Kidney capillary endothelial cell (primary cell): ENCODE measurements at places on chromosomes 1 and 21.

DNA sequence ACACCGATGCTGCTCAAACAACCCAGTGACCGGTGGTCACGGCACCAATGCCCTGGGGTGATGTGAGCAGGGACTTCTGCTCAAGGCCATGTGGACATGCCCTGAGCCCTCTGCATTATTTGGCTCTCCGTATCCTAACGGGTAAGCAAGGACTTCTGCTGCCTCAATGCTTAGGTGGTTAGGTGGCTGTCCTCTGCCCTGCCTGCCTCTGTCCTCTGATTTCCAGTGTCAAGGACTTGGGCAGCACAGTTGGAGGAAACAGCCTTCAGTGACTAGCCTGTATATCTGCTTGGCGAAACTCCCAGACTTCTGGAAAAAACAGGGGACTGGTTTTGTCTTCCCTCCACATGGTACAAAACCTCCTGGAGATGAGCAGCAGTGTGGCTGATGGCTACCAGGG lies 34.5 kb downstream of the DNAJC11 start:
- DNase-seq = no peak

DNA sequence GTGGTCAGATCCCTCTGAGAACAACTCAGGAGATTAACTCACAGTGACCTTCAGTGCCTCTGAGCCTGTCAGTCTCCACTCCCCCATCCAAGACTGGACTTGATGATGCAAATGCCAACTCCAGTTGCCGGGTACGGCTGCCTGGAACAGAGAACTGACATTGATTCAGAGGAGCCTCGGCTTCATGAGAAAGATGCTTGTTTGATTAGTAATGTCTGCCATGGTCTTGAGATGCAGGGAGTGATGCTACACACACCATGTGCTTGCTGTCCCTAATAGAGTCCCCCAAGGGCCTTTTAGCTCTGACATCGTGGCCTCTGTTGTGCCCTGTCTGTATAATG lies 51.8 kb upstream of the LRP8 start:
- DNase-seq = no peak

DNA sequence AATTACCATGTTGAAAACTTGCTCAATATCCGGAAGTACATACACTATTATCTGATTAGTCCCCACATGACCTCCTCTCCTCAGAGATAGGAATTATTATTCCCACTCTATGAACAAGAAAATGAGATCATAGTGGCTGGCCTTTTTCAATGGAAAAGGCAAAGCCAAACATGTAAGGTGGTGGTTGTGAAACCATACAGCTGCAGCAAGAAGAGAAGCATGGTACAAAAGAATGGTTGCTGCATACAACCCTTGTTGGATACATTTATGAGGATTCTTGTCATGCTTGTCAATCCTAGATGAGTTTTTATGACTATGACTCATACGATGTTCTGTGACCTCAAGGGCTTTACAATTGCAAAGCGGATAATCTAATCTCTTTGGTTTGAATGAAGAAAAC lies 514.7 kb downstream of the PLPP3 start:
- no peak for DNase-seq

DNA sequence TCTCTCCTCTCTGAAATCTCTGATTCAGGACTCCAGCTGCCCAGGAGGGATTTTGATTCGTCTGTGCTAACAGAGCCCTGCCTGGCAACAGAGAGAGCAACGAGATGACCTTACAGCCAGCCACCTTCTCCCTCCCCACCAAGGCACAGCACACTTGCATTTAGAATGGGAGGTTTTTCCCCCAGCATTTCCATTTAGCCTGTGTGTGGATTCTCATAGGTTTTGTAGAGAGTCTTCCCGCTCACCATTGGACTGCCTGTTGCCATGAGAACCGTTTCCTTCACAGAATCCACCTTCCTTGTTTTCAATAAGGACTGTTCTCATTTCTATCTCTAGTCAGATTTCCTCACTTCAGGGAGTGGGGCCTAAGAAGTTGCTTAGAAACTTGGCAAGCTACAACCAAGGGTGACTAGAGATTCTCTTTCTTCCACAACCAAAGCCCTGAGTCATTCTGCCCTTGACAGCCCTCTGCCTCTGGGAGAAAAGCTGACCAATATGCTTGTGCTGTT lies 5.8 kb upstream of the IKBKE start:
- DNase-seq = peak; percentile 51

DNA sequence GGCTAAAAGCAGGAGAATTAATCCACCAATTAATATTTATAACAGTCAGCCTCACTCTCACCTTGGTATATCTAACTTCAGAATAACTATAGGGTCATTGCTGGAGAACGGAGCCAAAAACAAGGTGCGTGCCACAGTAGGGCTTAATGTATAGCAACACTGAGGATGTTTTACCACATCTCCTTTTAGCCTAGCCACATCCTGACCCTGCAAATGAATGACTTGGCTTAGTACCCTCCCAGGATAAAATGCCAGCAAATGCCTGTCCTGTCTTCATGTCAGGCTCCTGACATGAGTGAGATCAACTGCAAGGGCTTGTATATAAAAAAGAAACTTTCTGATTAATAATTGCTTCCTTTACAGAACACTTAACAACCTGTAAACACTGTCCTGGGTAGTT lies 2.7 kb upstream of the CDC42BPA start:
- no peak for DNase-seq

- DNase-seq = no peak
Measured at GRCh38 chr21:44332383-44332782, 6.8 kb downstream of the CFAP410 start.

DNA sequence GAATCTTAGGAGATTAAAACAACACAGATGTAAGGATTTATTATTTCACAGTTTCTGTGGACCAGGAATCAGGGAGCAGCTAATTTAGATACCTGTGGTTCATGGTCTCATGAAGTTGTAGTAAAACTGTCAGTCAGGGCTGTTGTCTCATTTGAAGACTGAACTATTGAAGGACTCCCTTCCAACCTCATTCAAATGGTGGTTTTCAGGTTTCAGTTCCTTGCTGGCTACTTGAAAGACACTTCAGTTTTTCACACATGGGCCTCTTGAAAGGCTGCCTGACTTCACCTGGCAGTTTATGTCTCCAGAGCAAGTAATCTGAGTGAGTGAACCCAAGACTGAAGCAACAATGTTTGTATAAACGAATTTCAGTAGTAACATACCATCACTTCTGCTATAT lies 915.9 kb downstream of the PLA2G4A start:
- no peak for DNase-seq

DNA sequence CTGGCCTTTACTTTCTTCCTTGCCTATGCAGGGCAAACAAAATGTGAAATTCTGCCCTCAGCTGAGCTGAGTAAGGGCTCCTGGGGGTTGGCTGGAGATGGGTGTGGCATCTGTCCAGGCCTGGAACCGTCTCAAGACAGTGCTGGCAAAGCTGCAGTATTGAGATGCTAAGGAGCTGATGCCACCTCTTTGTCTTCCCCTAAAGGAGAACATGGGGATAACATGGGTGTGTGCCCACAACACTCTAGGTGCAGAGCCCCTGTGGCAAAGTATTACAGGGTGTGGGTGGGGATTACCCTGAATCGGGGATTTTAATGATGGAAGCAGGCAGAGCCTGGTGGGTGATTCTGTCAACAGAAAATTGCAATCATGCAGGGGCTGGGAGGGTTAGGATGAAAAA lies 2.5 kb upstream of the ST3GAL3 start:
- DNase-seq = no peak

GRCh38 chr1:204410688-204411450 lies 748 bp downstream of the PPP1R15B start:
- no peak for DNase-seq

GRCh38 chr1:47434051-47434842 lies 3.6 kb upstream of the FOXD2 start:
- no peak for DNase-seq

DNA sequence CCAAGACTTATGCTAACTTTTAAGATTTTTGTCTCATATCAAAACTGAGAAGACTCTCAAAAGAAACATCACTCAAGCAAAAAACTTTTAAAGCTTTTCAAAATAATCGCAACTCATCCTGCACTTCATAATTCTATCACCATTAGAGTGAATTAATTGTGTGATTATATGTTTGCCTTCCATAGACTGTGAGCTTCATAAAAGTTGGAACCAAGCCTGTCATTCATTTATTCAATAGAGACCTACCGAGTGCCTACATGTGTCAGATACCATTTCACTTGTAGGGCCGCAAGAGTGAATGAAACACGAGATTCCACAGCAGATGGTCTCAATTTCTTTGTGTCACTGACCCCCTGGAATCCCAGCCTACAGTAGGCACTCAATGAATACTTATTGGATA lies 106.4 kb downstream of the RHOU start:
- DNase-seq = no peak

GRCh38 chr21:33810766-33811165 lies 104.8 kb downstream of the ATP5PO start:
- no peak for DNase-seq

DNA sequence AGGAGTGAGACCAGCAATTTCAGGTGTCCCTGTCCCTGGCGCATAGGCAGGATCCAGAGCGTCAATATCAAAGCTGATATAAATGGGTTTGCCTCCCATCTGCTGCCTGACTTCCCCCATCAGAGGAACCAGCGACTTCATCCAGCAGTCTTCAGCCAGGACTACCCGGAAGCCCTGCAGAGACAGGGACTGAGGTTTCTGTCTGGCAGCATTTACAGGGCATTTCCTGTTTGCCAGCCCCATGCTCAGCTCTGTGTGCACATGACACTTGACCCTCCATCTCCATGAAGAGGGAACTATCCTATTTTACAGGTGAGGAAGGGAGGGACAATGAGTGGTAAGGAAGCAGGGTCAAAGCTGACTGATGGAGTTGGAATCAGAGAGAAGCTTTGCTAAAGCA lies 7.2 kb downstream of the AGMAT start:
- DNase-seq = peak; percentile 32

DNA sequence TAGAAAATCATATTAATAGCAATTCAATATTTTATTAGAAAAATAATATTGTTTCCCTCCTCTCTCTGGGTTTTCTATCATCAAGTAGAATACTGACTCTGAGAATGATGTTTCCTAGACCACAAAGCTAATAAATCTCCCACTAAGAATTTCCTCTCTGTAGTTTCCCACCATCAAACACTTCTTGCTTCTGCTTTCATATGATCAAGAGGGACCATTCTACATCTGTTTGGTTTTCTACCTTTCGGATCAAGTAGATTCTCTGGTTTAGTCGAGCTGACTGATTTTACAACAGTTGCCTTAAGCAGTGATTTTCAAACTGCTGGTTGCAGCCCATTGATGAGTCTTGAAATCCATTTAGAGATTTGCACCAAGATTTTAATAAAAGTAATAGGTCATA lies 240.2 kb upstream of the PTBP2 start:
- DNase-seq = no peak

DNA sequence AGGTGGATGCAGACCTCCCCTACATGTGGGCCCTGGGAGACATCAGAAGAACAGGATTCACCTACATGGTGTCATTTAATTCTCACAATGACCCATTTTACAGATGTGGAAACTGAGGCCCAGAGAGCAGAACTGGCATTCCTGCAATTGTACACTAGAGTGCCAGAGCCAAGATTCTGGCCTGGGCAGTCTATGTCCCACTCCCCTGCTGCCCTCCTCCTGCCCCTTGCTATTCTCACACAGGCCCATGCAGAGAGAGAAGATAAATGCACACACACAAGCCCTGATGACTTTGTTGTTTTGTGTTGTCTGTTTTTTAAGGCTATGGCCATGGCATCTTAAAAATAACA lies 64.2 kb downstream of the EPHB2 start:
- DNase-seq = no peak

- DNase-seq = no peak
Measured at GRCh38 chr1:169089776-169090175, 16.7 kb upstream of the ATP1B1 start.

DNA sequence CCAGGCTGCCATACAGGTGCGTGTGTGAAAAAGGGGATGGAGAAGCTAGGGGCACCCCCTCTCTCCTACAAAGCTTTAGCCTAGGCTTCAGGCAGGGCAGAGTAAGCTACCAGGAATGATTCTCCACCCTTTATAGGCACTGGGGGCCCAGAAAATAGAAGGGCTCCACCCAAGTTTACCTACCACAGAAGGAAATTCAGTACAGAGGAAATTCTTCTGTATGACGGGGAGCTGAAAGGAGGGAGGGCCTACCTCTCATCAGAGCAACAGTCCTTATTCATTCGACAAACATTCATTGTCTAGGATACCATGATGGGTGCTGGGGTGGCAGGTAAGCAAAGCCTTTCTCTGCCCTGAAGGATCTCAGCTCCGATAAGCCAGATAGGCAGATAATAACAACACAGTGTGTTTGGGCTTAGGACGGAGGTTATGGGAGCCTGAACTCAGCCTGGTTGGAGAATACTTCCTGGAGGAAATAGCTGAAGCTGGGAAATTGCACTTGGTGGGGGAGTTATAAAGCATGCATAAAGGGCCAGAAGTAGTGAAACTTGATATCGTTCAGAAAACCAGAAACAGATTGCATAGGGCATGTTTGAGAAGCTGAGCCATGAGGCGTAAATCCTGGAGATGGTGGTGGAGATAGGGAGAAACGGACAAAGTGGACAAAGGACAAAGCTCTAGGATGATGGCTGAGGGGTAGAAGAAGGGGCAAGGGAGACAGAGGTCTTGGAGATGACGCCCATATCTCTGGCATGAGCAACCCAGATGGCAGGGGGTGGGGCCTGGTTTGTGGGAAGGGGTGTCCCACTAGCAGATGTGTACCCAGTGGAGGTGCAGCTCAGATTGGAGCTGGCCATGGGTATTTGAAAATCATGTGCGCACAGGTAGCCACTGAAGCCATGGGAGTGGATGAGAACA lies 5.3 kb upstream of the P3R3URF start:
- no peak for DNase-seq

GRCh38 chr1:172745014-172745413 lies 86.1 kb downstream of the FASLG start:
- peak; percentile 72 for DNase-seq

- DNase-seq = no peak
Measured at GRCh38 chr1:194709439-194709838, 1523.0 kb upstream of the B3GALT2 start.

DNA sequence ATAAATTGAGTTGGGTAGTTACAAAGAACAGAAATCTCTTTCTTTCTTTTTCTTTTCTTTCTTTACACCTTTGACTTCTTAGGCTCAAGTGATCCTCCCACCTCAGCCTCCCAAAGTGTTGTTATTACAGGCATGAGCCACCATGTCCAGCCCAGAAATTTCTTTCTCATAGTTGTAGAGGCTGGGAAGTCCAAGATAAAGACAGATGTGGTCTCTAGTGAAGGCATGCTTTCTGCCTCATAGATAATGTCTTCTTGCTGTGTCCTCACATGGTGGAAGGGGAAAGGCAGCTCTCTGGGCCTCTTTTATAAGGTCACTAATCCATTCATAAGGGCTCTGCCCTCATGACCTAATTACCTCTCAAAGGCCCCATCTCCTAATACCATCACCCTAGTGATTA lies 64.0 kb upstream of the DNAJC6 start:
- no peak for DNase-seq

GRCh38 chr21:41753006-41753898 lies 13.6 kb downstream of the RIPK4 start:
- no peak for DNase-seq
